Stomach (tissue), 19 donors: ENCODE measurements at places on chromosomes 5 and 9. TPM values are rescaled to one million over a fixed set of nuclear protein-coding genes. Genes with fewer than 3 reads are reported as not detected.

The HTR1A gene
- not detected for total RNA-seq

GRCh38 chr9:115964710-115965347, 188.8 kb upstream of the PAPPA start:
- no peak for DNase-seq

DNA sequence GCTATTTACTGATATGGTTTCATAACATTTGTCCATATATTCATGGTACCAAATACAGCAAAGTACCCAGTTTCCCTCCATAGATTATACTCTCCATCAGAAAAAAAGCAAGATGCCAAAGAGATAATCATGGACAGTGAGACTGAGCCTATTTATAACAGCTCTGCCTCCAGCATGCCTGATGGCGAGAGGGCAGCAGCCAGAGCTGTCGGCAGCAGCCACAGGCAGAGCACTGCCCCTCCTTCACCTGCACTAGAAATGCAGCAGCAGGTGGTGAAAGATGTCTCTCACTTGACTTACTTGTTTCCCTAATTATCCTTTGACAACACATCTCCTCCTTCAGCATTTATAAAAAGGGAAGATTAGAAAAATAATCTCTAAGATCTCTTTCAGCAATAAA, 32.4 kb downstream of the CTNNAL1 start:
- no peak for DNase-seq

- no peak for DNase-seq
These were observed 22.3 kb downstream of the KLF9 start for GRCh38 chr9:70392189-70392588.

DNA sequence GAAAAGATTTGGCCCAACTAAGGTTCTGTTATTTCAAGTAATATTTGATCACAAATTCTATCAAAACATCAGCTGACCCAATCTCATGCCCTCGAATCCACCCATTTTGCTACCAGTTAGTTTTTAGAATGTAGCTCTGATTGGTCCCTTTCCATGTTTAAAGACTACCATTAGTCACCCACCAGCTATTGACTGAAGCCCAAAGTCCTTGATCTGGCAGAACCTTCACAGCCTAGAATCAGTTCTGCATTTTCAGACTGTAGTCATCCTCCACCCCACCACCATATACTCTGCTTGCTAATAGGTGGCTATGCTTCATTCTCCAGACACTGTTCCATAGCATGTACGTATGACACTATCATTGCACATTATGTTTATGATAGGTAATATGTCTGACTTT, 182.2 kb upstream of the TARS1 start:
- no peak for DNase-seq
